ENCODE measurements at places on chromosomes 4 and X.
A peak's percentile ranks its signal among the peaks of the same experiment; 100 is the strongest.

- peak; percentile 79 for DNase-seq
Measured at GRCh38 chrX:104112326-104112951, at the start of gene ZCCHC18. Gene ZCCHC18, plus strand, starts transcription at chrX:104112523. Its CDS starts 1,589 bp downstream, at chrX:104114112.

DNA sequence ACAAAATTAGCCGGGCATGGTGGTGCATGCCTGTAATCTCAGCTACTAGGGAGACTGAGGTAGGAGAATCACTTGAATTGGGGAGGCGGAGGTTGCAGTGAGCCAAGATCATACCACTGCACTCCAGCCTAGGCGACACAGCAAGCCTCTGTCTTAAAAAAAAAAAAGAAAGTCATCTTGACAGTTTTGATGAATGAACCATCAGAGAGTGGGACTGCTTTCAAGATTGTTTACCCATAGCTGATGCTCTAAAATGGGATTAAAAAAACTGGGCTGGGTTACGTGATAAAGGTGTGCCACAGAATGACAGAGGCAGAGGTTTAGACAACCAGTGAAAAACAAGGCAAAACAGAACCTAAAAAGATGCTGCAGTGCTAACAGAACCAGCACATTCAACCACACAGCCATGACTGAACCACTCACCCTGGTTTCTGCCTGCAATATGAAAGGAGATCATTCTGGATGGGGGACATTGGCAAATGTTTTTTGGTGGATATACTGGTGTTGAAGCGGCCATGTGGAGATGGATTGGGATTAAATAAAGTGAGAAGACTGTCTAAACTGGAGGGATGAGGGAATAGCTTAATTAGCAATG is 22.2 kb downstream of the GPAT3 start:
- no peak for DNase-seq

- no peak for DNase-seq
Measured at GRCh38 chrX:43835559-43835958, 46.7 kb downstream of the MAOB start.

GRCh38 chr4:155789391-155789790 is 30.6 kb downstream of the GUCY1B1 start:
- DNase-seq: no peak

DNA sequence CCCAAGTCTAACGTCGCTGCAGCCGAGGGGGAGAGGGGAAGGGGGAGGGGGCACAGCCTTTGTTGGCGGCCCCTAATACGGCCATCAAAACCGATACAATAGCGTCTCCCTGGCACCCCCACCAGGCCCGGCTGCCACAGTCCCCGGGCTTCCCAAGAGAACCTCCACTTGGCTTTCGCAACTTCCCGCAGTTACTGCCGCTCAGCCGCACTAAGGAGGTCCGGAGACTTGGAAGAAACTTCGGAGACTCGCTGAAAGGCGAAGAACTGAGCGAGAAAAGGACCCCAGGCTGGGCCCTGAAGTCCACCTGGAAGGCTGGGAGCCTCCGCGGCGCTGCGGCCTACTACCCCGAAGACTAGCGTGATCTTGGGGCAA is 2.8 kb downstream of the NKX6-1 start:
- no peak for DNase-seq

DNA sequence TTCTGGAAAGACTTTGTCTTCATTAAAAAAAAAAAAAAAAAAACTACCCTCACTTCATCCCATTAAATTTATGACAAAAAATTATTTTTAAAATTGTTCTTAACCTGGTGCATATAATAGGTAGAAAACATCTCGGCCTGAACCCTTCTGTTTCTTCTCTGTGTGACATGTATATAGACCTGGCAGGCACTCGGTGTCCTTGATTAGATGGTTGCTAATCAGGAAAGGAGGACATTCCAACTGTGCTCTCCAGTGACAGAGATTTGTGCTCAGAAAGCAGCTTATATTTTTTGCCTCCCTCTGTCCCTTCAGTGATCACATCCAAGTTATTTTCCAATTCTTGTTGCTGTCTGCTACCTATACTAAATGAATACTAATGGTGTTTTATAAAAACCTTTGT is 355.6 kb downstream of the CBLL2 start:
- no peak for DNase-seq

- no peak for DNase-seq
Measured at GRCh38 chrX:27751976-27752375, 55.8 kb upstream of the MAGEB10 start.

DNA sequence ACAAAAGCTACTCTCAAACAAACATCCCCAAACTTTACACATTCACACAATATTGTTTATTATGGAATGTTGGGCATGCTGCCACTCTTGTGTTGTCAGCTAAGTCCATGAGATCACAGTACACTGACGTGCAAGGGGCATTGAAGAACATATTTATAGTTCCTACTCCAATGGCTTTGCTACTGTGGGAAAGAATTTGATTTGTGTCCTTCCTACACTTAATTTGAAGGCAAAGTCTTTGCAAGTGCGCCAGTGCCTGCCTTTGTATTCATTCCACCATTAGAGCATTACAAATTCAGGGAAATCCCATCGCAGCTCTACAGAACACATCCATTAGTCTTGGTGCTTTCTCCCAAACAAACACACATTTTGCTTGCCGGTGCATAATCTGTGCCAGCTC is 45.4 kb upstream of the FTHL17 start:
- no peak for DNase-seq

GRCh38 chrX:153636716-153637115 is 10.3 kb upstream of the DUSP9 start:
- no peak for DNase-seq

DNA sequence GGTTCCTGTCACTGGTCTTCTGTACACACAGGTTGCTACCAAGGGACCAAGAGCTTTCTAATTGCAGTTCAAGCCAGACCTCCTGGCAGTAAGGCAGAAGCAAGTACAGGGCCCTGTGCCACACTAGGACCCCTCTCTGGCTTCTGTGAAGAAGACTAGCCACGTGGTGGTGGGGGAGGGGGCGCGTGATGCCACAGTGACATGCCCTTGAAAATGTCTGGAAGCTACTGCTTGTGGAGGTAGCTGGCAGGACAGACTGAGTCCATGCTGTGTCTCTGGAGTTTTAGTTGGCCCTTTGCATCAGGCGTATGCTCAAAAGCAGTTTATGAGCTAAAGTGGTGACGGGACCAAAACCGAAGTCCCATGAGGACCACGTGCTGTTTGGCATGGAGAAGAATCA is 50.9 kb downstream of the RTL5 start:
- DNase-seq: no peak

DNA sequence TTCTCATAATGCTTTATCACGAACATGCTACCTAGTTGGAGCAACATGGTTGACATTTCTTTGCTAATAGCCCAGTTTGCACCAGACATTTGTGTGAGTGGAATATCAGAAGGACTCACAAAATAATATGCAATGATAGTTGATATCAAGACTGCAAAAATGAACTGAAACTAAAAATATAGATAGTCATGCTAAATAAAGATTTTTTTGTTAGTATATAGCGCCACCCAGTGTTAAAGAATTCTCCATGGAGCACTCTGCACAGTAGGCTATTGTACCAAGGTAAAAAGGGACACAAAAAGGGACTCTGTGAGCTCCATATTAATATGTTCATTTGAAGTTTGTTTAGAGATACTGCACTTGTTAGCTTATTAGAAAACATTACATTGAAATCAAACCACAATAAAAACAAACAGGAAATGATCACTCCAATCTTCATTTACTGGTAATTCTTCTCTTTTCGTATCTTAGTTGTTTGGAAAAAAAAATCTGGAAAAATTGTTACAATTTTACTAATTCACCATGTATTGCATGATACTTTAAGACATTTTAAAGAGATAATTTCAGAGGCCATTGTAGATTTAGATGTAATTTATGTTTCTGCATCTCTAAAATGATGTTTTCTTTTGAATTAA is 1509.6 kb downstream of the ADGRL3 start:
- peak; percentile 55 for DNase-seq

DNA sequence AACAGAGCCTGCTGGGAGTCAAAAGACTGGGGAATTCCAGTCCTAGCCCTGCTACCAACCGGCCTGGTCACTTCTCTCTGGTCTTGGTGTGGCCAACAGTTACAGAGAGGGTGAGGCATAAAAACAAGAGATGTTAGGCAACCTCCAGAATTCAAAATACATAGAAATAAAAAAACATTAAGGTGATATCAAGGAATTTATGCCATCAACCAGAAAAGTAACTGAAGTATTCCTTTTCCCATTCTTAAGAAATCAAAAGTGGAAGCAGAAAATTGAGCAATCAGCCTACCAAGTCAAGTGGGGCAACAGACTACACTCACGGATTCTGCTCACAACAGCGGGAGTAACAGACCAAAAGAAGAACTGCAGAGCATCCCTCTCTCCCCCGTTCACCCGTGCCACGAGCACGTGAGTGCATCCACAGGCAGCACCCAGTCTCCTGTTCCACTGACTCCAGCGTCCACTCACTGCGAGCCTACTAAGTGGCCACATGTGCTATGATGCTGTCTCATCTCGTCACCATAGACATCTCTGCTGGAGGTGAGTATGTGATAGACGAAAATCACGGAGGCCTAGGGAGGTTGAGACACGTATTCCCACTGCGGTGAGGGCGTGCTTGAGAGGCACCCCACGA is 29.3 kb downstream of the AFAP1 start:
- no peak for DNase-seq

DNA sequence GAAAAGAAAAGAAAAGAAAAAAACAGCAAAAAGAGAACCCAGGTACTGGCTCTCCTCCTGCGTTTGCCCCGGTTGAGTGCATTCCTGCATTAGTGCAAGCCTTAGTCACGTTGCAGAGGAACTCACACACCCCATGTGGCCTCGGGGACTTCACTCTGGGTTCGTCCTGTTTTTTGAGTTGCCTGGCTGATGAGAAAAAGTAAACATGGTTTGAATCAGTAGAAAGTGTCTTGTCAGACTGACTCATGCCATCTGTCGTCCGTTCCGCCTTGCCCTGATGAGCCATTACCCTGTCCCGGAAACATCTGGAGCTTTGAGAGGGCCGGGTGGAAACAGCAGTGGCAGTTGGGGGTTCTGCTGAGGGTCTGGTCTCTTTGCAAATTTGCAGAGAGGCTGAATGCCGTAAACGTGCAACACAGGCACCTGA is 16.3 kb downstream of the CD99 start:
- DNase-seq: no peak

- DNase-seq: no peak
Measured at GRCh38 chrX:17994429-17994828, 133.3 kb upstream of the RAI2 start.

- no peak for DNase-seq
Measured at GRCh38 chrX:151859481-151859880, 53.2 kb upstream of the MAGEA4 start.

- DNase-seq: peak; percentile 35
Measured at GRCh38 chr4:114729068-114729738, 130.6 kb downstream of the UGT8 start.

- DNase-seq: no peak
Measured at GRCh38 chr4:118881512-118882146, 7.0 kb upstream of the SYNPO2 start.

- DNase-seq: no peak
Measured at GRCh38 chr4:168710353-168710946, 213.6 kb downstream of the PALLD start.

- no peak for DNase-seq
Measured at GRCh38 chr4:98662626-98663225, 4.3 kb upstream of the TSPAN5 start.
